ENCODE measurements at places on chromosomes 3 and 15.
A peak's percentile ranks its signal among the peaks of the same experiment; 100 is the strongest.

GRCh38 chr3:111694471-111694870 lies 99.3 kb upstream of the ZBED2 start:
- H3K36me3 ChIP-seq = peaks cover 18% of the 10 kb centered on the region
- DNase-seq = no peak
- no peak overlapping the region for H3K4me3 ChIP-seq
- no peak overlapping the region for H3K27ac ChIP-seq
- no peaks in the 10 kb centered on the region for H3K27me3 ChIP-seq

DNA sequence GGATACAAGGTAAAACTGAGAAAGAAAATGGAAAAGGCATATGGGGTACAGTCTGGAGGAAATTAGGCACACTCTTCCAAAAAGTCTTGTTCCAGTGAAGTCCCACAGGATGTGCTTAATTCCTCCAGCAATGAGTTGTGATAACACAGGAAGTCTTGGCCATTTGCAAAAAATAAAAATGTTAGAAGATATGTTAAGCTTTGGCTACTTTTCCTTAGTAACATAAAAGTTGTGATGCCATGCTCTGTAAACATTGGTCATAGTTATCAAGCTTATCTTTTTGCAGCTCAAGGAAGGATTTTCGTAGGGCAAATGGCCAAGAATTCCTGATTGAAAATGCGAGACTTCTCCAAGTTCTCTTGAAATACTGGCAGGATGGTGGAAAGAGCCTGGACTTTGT lies 26.4 kb downstream of the LNP1 start:
- no peak overlapping the region for H3K27ac ChIP-seq
- H3K36me3 ChIP-seq = no peaks in the 10 kb centered on the region
- no peak overlapping the region for H3K4me3 ChIP-seq
- peaks cover 4% of the 10 kb centered on the region for H3K27me3 ChIP-seq
- no peak for DNase-seq

GRCh38 chr3:20056725-20057611 lies 16.7 kb downstream of the KAT2B start:
- peaks cover 38% of the 10 kb centered on the region for H3K4me1 ChIP-seq
- no peak overlapping the region for H3K4me3 ChIP-seq
- DNase-seq = no peak
- H3K27ac ChIP-seq = no peak overlapping the region

- H3K4me1 ChIP-seq = peaks cover 3% of the 10 kb centered on the region
- DNase-seq = no peak
- H3K36me3 ChIP-seq = peaks cover 31% of the 10 kb centered on the region
- peak overlapping the region; percentile 11 for H3K27ac ChIP-seq
- H3K4me3 ChIP-seq = no peak overlapping the region
These were observed 105.3 kb downstream of the MAP4 start for GRCh38 chr3:47910777-47911440.

DNA sequence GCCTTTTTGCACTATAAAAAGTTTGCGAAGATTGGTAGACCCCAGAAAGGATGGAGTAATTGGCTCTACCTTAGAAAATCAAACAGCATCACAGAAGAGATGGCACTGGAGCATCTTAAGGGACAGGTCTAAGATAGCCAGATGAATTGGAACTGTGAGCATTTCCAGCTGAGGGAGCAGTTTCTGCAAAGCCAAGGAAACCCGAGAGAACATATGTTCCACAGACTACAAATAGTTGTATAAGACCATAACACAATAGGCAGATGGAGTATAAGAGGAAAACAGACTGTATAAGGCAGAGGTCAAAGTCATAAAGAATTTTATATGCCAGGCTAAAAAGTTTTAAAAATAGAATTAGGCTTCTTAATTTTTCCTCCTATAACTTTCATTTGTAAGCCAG lies 46.0 kb downstream of the TSC22D2 start:
- DNase-seq = no peak
- H3K4me1 ChIP-seq = peaks cover 17% of the 10 kb centered on the region
- H3K4me3 ChIP-seq = no peak overlapping the region

- H3K4me3 ChIP-seq = peak within 1 kb of the TSS; percentile 91
These were observed at the start of the genes CLCN2 and POLR2H for GRCh38 chr3:184361532-184361931. TSS of gene CLCN2 (minus strand) at chr3:184361605. CDS start at chr3:184361479, 126 bp downstream. TSS of gene POLR2H (plus strand) at chr3:184361710. CDS start at chr3:184363493, 1,783 bp downstream.

DNA sequence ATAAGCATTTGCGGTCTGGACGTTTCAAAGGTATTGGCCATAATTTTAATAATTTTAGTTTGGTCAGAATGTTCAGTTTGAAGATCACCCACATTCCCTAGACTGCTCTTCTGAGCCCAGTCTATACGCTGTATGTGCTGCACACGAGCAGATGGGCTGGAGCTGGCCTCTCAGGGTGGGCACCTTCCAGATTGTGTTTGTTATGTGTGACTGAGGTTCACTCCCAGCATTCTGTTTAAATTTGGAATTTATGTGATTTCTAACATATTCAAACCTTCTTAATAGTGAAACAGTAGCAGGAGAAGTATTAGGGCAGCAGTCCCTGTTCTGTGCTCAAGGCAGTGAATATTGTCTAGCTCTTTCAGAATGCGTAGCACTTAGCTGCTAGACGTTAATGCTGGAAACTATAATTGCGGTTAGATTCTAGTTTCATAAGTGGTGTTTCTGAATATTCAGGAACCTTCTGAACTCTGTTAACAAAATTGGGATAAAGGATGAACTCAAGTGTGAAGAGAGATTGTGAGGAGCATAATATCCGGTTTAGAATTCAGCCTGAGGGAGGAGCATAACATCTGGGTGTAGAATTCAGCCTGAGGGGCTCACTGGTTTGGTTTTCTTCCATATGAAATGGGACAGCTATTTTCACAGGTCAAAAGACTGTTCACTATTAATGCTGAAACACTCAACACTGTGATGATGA lies 68.6 kb upstream of the RPL35A start:
- no peak overlapping the region for H3K4me3 ChIP-seq
- peaks cover 16% of the 10 kb centered on the region for H3K4me1 ChIP-seq
- no peaks in the 10 kb centered on the region for H3K27me3 ChIP-seq
- no peak overlapping the region for H3K27ac ChIP-seq
- no peak for DNase-seq
- H3K36me3 ChIP-seq = peaks cover 50% of the 10 kb centered on the region

DNA sequence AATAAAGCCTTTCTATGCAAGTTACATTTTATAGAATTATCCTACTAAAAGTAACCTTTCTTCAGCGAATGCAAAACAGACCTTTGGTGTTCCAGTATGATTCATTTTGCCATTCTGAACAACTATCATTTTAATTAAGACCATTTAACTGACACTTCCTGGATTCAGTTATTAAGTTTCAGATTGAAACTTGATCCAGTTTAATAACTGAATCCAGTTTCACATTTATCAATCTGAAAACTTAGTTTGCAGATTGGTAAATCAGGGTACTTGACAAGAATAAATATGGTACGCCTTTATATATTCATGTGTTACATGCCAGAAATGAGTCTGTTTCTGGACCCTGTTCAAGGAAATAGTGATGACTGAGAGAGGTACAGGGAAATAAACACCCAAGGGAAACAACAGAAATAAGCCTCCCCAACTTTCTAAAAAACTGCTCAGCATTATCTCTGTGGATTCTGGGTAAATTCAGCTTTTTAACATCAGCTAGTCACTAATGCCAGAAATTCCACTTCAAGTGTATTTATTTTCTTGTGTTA lies 23.3 kb upstream of the NFKBIZ start:
- H3K27ac ChIP-seq = peak overlapping the region; percentile 89
- H3K4me1 ChIP-seq = peaks cover 43% of the 10 kb centered on the region
- peaks cover 28% of the 10 kb centered on the region for H3K36me3 ChIP-seq
- no peak overlapping the region for H3K4me3 ChIP-seq
- DNase-seq = no peak

DNA sequence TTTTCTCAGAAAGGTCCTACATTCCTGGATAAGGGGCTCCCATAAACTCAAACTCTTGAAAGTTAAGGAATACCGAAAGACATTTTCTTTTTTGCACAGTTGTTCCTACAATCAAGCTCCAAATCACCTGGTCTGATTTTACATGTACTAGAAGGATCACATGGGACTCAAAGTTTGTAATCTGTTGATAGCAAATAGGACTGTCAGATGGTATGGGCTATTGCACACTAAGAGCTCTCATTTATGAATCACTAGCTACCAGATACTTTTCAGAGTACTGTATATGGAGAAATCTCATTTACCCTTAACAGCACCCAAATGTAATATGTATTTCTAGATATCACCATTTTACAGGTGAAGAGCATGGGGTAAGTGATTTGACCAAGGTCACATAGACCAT lies 49.5 kb upstream of the CMSS1 start:
- DNase-seq = no peak
- H3K36me3 ChIP-seq = no peaks in the 10 kb centered on the region
- no peaks in the 10 kb centered on the region for H3K27me3 ChIP-seq

DNA sequence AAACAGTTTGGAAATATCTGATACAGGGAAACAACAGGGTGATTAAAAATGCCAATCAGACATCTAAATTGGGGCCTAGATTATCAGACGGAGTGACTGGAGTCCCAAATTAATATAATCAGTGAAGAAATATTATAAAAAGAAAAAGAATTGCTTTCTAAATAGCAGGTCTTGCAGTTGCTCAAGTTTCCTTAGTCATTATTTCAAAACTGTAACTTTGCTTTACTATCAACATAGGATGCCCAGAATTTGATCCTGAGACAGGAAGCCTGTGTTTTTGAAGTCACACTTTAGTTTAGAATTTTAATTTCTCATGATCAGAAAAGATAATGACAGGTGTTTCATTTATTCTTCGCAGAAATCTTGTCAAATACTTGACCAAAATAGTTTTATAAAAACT lies 105.9 kb downstream of the IL1RAP start:
- no peak overlapping the region for H3K4me3 ChIP-seq
- H3K27ac ChIP-seq = no peak overlapping the region
- DNase-seq = no peak
- H3K36me3 ChIP-seq = peaks cover 34% of the 10 kb centered on the region
- H3K27me3 ChIP-seq = no peaks in the 10 kb centered on the region

DNA sequence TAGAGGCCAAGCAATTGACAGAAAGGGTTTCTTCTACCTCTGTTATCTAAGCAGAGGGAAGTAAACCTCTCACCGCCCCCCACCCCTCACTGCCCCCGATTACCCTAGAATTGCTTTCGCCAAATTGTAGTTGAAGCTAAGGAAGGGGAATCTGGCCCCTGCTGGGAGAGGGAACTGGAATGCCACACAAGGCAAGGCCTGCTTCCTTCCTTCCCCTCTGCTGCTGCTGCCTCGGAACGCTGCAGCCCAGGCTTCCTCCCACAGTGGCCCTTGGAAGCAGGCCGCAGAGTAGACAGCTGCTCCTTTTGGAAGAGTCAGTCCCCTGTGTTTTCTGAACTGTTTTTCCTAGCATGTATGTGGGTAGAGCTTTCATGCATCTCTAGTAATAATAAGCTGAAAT lies 21.6 kb downstream of the RLBP1 start:
- peaks cover 19% of the 10 kb centered on the region for H3K36me3 ChIP-seq
- H3K4me3 ChIP-seq = no peak overlapping the region
- H3K27me3 ChIP-seq = no peaks in the 10 kb centered on the region

GRCh38 chr3:100044369-100044768 lies 69.9 kb downstream of the FILIP1L start:
- no peak for DNase-seq
- H3K27me3 ChIP-seq = no peaks in the 10 kb centered on the region
- H3K27ac ChIP-seq = no peak overlapping the region
- no peaks in the 10 kb centered on the region for H3K36me3 ChIP-seq
- no peak overlapping the region for H3K4me3 ChIP-seq

GRCh38 chr3:73669260-73669659 lies 44.5 kb upstream of the PDZRN3 start:
- H3K27me3 ChIP-seq = no peaks in the 10 kb centered on the region
- DNase-seq = no peak
- no peaks in the 10 kb centered on the region for H3K36me3 ChIP-seq
- no peaks in the 10 kb centered on the region for H3K4me1 ChIP-seq
- no peak overlapping the region for H3K27ac ChIP-seq
- no peak overlapping the region for H3K4me3 ChIP-seq

DNA sequence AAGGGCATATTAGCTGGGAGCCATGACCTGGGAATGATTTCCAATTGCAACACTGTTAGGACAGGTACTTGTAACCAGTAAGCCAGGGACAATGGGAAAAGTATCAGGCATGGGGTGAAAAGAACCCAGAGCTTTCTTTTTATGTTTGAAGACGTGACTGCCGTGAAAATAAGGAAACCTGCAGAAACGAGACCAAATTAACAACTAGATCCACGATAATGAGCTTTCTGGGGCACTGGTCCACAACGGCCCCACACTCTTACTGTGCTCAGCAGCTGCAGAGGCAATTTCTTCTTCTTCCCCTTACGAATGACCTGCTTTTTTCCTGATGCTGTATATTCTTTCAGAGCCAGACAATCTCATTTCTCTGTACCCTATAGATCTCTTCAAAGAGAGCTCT lies 11.4 kb downstream of the C3orf49 start:
- no peak for DNase-seq
- H3K36me3 ChIP-seq = peaks cover 27% of the 10 kb centered on the region
- H3K27ac ChIP-seq = no peak overlapping the region
- H3K4me1 ChIP-seq = no peaks in the 10 kb centered on the region

- H3K4me3 ChIP-seq = no peak overlapping the region
- DNase-seq = no peak
- no peaks in the 10 kb centered on the region for H3K4me1 ChIP-seq
- no peaks in the 10 kb centered on the region for H3K27me3 ChIP-seq
These were observed 424.3 kb upstream of the TPRG1 start for GRCh38 chr3:188747489-188747888.

DNA sequence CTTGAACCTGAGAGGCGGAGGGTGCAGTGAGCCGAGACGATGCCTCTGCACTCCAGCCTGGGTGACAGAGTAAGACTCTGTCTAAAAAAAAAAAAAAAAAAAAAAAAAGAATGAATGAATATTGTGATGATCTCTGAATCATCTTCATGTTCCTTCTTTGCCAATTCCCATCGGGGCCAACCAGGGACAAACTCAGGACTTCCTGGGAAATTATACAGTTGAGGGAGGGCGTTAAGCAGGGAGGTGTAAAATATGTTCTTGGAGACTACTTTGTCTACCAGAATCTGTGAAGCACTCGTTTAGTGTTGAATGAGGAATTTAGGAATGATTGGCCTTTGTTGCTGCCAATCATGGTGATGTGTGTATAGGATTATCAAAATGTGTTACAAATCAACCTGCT lies 210.6 kb downstream of the PTPRG start:
- no peak for DNase-seq
- H3K4me1 ChIP-seq = no peaks in the 10 kb centered on the region
- no peak overlapping the region for H3K27ac ChIP-seq

DNA sequence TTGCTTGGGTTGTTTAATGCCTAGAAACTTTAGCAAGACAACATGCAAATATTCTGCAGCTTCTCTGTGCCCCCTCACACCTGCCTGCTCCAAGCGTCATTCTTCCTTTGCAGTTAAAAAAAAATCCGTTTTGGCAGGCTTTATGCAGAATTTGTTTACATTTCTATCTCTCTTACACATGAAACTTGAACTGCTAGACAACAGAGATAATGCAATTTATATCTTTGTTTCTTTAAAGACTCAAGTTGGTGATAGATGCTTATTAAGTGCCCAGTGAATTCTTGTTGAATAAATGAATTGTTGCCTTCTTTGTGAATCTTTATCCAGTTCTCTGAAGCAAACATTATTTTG lies 53.2 kb downstream of the CHST2 start:
- peaks cover 46% of the 10 kb centered on the region for H3K4me1 ChIP-seq
- peaks cover 16% of the 10 kb centered on the region for H3K36me3 ChIP-seq
- no peak overlapping the region for H3K27ac ChIP-seq
- H3K27me3 ChIP-seq = no peaks in the 10 kb centered on the region
- H3K4me3 ChIP-seq = no peak overlapping the region
- DNase-seq = no peak

GRCh38 chr3:64971602-64972001 lies 283.8 kb upstream of the ADAMTS9 start:
- no peaks in the 10 kb centered on the region for H3K36me3 ChIP-seq
- H3K4me1 ChIP-seq = no peaks in the 10 kb centered on the region
- H3K4me3 ChIP-seq = no peak overlapping the region
- no peaks in the 10 kb centered on the region for H3K27me3 ChIP-seq
